Activated naive CD8-positive, alpha-beta T cell treated with anti-CD3 and anti-CD28 coated beads, Interleukin-2, amount 10 ng/mL, durations not matched to agents 7 days and 5 days (primary cell): ENCODE measurements at places on chromosomes 3 and 15. TPM values are rescaled to one million over a fixed set of nuclear protein-coding genes. Genes with fewer than 3 reads are reported as not detected.

The TRPM1 gene
- not detected for total RNA-seq

The GLCE gene
- total RNA-seq: 4.1 TPM

The ZNF662 gene
- 2.5 TPM for total RNA-seq

The PRSS50 gene
- not detected for total RNA-seq

The PAQR5 gene
- not detected for total RNA-seq

The DPP8 gene
- total RNA-seq: 48.7 TPM

The LRRC49 gene
- total RNA-seq: not detected

The AHSG gene
- total RNA-seq: not detected

The CIP2A gene
- total RNA-seq: 41.6 TPM

The LSAMP gene
- not detected for total RNA-seq

The TNNC1 gene
- total RNA-seq: 3.2 TPM

The HYAL3 gene
- total RNA-seq: 7.0 TPM

The DISP2 gene
- total RNA-seq: 2.0 TPM

The TMCO5A gene
- total RNA-seq: not detected

The PLXND1 gene
- 38.3 TPM for total RNA-seq

The P2RY1 gene
- 0.28 TPM for total RNA-seq

The NMNAT3 gene
- total RNA-seq: 1.2 TPM

The DPPA2 gene
- not detected for total RNA-seq

The CKMT1B gene
- total RNA-seq: not detected

The KNL1 gene
- 46.2 TPM for total RNA-seq

The GPR87 gene
- not detected for total RNA-seq

The TM4SF18 gene
- not detected for total RNA-seq

The IGSF11 gene
- total RNA-seq: 1.9 TPM

The ALDH1L1 gene
- total RNA-seq: not detected

The ASB7 gene
- total RNA-seq: 21.5 TPM

The SEC22A gene
- total RNA-seq: 21.4 TPM

The ZNF80 gene
- 5.3 TPM for total RNA-seq

The EBLN2 gene
- 6.3 TPM for total RNA-seq

The FETUB gene
- total RNA-seq: not detected

The ANKRD63 gene
- not detected for total RNA-seq

The ASB14 gene
- total RNA-seq: not detected

The CACNA2D3 gene
- not detected for total RNA-seq

The RLBP1 gene
- not detected for total RNA-seq

The CCR5 gene
- total RNA-seq: 39.6 TPM
